ENCODE measurements at places on chromosomes 1 and 21.

GRCh38 chr1:222266223-222267196 is 281.4 kb downstream of the HHIPL2 start:
- DNase-seq = no peak

DNA sequence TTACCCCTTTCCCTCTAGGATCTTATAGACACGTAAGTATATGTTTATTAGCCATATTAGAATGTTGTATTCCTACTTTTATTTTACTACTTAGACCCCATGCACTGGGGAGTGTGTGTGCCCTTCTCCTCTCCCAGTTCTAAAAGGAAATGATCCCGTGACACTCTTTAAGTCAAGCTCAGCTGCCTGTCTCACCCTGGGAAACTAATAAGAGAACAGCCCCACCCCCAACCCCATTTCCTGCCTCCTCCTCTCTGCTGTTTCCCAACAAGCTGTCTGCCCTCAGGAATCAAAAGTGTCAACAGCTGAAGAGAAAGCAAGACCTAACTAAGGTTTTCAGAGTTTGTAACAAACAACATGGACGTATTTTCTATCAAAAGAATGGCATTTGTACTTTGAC is 92.6 kb upstream of the VAV3 start:
- peak; percentile 52 for DNase-seq

DNA sequence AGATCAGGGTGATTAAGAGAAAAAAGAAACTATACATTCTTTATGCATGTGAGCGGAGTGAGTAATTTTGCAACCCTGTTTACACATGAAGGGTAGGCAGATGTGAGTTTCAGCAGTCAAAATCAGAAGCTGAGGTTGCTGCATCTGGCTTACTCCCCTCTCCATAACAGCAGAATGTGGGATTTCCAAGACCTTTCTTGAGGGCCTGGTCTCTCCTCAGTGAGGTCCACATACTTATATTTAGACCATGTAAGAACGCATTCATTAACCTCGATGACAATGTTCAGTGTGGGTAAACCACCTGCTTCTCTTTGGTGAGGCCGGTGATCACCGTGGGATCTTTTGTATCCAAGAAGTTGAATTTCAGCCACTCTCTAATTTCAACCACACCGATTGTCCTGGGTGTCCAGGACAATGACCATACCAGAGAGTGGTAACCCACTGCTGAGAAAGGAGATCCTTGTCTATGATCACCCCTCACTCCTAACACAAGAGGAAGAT is 18.7 kb upstream of the RAP1A start:
- DNase-seq = no peak

DNA sequence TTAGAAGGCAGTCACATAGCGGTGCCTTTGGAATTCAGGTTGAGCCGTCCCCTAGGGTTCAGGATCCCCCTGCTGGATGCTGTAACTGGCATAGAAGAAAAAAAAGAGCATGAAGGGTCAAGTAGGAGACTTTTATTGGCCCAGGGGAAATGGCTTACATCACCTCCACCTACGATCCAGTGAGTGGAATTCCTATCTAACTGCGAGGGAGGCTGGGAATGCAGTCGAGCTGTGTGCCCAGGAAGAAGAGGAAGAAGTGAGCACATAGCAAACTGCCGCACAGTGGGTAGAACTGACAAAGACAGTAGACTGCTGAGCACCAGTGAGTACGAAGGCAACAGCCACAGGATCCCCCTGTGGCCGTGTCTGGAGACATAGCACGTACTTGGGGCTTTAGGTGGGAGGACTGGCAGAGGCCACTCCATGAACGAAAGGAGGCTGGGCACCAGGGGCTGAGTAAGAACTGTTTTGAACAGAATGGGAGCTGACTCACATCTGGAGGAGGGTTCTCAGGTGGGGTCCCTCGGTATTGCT is 79.2 kb downstream of the RNF220 start:
- DNase-seq = no peak

- DNase-seq = no peak
Observed at GRCh38 chr1:152024223-152024622, 12.6 kb downstream of the S100A11 start.

GRCh38 chr1:177209357-177209756 is 38.6 kb downstream of the BRINP2 start:
- DNase-seq = peak; percentile 83

DNA sequence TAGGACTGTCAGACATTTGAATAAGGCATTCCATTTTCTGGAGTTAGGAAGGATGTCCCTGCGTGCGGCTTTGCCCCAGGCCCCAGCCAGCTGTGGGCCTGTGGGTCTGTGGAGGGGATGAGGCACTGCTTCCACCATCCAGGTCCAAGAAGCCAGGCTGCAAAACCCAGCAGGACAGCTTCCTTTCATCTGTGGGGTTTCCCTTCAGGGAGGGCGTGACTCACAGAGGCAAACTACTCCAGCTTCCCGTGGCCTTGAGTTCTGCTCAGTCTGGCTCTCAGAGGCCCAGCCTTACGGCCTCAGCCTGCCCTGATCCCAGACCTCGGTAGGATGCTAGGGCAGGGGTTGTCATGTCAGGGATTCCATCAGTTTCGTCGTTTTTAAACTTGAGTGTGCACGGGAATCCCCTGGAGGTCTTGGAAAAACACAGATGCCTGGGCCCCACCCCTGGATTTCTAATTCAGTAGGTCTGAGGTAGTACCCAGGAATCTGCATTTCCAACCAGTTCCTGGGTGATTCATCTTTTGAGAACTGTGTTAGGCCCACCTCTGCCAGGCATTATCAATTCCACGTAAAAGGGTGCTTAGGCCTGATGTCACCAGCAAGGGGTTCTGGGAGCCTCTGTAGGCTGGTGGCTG is 32.3 kb upstream of the TENT5C start:
- no peak for DNase-seq

GRCh38 chr1:215023155-215023832 is 59.2 kb upstream of the KCNK2 start:
- no peak for DNase-seq

GRCh38 chr21:45103971-45104520 is 29.7 kb downstream of the ADARB1 start:
- no peak for DNase-seq

DNA sequence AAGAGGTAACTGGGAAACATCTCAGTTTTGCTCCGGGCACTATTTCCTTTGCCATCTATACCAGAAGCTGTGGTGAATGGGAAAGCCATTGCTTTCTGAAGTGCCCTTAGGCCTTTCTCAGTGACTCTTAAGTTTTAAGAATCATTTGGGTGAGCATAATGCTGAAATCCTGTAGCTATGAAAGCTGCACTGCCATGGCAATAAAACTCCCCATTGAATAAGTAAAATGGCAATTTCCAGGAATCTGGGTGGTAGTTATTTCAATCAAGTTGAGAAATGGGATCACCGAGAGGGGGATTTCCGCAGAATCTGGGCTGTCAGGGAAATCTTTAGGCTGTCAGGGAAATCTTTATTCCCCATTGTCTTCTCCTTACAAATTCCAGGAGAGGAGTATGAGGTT is 26.8 kb upstream of the MACF1 start:
- no peak for DNase-seq

DNA sequence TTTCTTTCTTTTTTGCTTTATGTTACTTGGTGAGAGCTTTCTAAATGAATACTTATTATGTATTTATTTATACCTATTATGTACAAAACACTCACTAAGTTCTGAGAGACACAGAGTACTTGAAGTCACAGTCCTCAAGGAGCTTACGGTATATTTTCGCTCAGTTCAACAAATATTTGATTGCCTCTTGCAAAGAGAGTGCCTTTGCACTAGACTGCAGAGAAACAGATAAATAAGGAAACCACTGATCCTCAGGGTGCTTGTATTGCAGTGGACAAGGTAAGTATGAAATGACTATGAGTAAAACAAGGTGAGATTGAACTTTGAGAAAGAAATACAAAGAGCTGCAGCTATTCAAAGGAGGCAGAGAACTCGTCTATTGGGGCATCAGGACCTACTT is 123.3 kb downstream of the C1orf21 start:
- DNase-seq = no peak

DNA sequence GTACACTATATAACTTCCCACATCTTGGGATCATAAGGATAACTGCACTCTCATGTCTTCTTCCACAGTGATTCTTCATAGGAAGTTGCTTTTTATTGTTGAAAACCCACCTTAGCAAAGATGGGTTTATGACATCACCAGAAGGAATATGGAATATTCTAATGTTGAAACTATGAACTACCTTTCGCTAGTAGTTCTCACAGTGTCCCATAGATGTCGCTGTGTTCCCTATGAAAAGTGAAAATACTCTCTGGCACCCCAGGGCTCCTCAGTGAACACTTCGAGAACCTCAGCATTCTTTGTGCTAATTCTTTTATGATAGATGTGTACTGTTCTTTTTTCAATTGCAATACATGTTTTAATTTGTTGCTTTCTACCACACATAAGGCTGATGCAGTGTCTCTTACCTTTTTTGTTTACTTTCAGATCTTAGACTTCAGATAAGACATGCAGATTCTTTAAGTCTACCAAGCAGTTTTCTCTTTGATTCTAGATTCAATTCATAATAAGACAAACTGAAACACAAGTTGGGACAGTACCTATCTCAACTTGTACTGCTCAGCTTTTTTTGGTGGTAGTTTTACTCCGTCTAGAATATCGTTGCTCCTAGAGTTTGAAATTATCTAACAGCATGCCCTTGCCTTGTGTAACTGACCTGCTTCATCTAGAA is 90.8 kb downstream of the GTF2B start:
- DNase-seq = no peak

- no peak for DNase-seq
Observed at GRCh38 chr1:52631759-52632331, 1.1 kb upstream of the SHISAL2A start.

DNA sequence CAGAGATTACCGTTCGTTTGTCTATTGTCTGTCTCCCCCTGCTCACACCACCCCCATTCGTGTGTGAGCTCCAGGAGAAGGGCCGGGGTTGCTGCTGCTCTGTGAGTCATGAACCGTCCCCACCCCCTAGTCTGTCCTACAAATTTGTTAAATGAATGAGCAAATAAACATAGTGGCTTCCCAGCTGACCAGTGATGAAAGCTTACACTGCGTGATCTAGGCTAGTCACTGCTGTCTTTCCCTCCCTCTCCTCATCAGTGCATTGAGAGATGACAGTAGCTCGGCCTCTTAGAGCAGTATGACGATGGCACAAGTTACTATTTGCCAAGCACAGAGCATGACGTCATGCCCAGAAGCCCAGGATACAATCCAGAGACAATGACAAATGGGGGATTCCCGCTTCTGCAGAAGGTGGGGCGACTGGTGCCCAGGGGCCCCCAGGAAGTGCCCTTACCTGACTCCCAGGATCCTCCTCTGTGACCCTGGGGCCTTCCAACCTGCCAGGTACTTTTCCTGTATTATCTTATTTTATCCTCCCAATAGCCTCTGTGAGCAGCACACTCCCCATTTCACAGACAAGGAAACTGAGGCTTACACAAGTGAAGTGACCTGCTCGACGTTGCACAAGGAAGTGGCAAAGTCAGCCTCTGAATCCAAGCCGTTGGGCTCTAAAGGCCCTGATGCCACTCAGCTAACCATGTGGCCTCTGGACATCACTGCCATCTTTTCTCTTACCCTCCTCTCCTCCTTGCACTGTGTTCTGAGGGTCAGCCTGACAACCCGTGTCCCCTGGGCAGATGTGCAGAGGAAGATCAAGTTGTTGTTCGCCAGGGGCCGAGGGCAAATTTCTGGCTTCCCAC is 8.6 kb upstream of the EPHA2 start:
- DNase-seq = peak; percentile 68

DNA sequence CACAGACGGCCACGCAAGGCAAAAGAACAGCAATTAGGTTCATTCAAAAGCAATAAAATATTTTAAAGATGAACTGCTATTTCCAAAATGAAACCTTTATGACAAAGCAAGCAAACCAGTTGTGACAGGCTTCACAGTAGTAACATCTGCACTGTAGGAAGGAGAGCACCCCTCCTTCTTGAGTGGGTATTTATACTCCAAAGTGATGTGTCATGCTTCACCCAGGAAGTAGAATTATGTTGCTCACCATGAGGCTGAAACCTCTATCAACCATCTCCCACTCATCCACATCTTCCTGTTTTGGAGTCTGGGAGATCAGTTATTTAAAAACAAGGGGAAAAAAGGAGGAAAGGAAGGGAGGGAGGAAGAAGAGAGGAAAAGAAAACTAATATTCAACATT is 885 bp downstream of the OR2T10 start:
- DNase-seq = no peak

GRCh38 chr1:214192825-214193643 is 87.9 kb upstream of the SMYD2 start:
- DNase-seq = no peak

- DNase-seq = no peak
Observed at GRCh38 chr1:177794376-177794991, 175.4 kb downstream of the SEC16B start.

GRCh38 chr1:81800695-81801650 is at the start of gene ADGRL2:
ADGRL2 (plus strand) TSS chr1:81800934; CDS start chr1:81836985, 36,051 bp downstream.
- peak; percentile 90 for DNase-seq

DNA sequence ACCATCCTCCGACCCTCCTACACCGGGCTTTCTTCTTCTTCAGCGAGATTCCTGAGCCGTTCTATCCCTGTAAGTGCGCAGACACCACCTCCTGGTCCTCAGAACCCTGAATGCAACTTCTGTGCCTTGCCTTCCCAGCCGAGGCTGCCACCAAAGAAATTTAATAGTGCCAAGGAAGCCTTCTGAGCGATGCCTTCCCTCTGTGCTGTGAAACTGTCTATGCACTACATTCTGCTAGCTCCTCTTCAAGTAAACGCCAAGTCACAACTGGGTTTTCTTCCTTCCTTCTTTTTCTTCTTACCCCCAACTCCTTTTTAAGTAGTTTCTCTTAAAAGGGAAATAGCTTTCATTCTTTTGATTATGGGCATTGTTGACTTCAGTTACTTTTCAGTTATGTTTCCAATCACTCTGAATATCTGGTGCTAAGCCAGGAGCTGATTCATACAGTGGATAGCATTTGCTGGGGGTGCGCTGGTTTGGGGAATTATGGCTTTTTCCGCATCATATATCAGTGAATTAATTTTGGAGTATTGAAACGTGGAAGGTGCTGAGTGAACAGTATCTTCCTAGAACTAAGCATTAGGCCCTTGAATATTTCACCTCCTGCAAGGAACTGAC is 38.6 kb upstream of the GPR88 start:
- no peak for DNase-seq

- no peak for DNase-seq
Observed at GRCh38 chr1:7645751-7646048, 125.4 kb upstream of the VAMP3 start.

DNA sequence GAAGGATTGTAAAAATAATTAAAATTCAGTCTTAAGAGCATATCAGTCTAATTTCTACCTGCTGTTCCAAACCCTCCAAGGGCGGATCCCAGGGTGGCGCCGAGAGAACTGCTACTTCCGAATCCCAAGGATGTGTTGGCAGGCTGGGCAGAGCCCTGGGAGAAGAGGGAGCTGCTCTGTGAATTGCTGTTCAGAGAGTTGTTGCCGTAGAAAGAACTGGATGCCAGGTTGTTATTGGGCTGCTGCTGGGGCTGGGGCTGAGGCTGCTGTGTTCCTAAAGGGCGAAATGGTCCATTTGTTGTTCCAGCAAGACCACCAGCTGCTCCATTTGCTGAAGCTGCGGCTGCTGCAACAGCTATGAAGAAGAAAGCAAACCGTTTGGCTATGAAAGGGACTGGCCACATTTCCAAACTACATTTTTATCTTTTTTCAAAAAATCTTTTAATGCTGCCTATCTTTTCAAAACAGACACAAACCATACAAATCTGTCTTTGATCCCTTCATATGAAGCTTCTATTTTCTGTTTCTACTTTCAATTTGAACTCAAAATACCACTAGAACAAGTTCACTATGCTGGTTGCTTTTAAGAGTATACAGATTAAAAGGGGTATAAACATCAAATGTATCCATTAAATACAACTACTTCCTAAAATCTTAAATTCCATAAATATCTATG is 57.5 kb upstream of the SDC3 start:
- DNase-seq = no peak

GRCh38 chr1:217469983-217470382 is 160.9 kb downstream of the GPATCH2 start:
- no peak for DNase-seq
